ENCODE measurements at places on chromosomes 2 and 18.

DNA sequence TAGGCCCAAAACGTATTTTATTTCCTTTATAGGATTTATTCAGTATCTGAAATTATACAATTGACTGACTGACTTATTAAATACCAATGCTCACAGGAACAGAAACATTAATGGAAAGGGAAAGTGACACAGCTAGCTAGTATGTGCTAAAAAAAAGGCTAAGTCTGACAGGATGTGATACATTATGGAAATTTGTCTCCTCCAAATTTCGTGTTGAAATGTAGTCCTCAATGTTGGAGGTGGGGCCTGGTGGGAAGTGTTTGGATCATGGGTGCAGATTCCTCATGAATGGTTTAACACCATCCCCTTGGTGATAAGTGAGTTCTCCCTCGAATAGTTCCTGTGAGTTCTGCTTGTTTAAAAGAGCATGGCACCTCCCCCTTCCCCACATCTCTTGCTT lies 70.6 kb upstream of the WDR75 start:
- no peak for DNase-seq

DNA sequence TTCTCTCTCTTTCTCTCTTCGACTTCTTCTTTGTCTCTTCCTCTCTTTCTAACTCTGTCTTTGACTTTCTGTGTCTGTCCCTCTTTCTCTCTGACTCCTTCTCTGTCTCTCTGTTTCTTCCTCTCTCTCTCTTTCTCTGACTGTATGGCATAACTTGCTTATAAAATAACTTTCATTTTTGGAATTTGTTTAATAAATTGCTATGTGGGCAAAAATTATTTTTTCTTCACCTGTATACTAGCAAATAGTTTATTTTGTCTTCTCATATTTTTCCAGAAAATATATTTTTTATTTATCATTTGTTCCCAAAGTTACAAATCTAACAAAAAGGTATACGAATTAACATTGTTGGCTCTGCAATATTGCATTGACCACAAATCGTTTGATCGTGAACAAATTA lies 305.7 kb upstream of the FAM98A start:
- DNase-seq: no peak

DNA sequence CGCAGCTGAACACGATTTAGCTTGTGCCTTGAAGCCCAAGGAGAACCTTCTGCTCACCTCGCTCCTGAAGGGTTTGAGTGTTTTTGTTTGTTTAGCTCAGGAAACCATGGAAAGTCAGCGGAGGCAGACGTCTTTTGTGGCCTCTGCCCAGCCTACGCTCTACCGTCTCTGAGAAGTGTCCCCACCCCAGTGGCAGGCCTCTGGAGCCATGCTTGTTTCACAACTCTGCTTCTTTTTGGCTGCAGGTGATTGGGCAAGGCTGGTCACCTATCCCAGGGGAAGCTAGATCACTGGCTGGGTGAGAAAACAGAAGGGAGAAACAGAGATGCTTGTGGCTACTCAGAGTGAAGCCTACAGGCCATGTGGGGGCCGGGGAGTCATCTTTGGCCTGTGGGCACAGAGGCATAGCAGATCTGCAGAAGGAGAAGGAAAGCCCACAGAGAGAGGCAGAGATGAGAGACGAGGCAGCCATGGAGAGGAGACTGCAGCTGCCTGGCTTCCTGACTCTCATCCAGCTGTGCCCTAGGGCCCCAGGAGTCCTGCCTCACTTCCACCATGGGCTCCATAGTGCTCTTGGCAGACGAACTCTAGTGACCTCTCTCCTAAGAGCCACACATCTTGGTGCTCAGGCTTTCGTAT lies 50.1 kb downstream of the CIB4 start:
- no peak for DNase-seq

DNA sequence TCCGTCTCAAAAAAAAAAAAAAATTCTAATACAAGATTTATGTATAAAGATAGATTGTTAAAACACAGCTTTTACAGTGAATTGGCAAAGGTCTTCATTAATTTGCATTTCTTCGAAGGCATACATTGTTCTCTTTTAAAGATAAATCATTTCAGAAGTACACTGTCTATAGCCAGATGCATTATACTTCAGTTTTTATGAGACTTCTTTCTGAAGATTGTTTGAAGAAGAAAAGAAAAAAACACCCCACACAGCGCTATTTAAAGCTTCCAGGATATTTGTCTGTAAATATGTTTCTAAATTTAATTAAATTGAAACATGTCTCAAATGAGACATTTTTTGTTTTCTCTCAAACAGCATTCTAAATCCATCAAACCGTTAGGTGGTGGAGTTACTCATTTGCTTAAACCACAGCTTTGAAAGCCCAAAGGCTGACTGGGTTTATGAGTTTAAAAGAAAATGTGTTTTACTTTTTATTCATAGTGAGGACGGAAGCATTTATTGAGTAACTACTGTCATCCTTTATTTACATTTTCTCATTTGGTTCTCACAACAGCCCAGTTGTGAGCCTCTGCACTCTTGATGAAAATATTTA lies 42.4 kb upstream of the C1GALT1C1L start:
- DNase-seq: no peak

DNA sequence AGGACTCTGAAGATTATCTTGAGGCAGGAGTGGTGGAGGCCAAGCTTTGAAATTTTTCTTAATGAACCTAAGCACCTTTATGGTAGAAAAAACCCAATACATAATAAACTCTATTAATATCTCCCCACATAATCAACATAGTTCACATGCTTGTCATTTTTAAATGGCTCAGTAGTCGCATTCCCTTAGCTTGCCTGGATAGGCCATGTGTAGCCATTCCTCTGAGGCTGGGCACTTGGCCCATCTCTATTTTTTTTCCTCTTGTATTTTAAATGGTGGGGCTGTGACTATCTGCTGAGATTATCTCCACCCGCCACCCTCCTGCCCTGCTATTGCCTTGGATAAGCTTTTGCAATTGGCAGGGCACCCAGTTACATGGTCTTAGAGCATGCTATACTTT lies 143.1 kb downstream of the FHOD3 start:
- DNase-seq: no peak

DNA sequence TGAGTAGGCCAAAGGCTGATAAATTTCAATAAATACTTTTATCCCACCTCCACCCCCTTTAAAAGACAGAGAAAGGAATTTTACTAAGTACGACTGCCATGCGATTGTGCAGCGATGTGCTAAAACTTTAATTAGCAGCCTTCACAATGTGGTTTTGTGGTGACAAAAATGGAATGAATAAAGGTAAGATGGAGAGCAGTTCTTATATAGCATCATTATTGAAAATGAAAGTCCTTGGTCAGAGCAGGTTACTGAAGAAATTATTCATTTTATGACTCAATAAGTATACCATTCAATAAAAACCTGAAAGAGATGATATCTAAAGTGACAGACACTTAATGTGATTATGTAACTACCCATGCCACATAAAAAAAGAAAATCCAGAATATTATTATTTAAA lies 33.2 kb upstream of the MTIF2 start:
- no peak for DNase-seq

- no peak for DNase-seq
These were observed 47.2 kb downstream of the CDC42EP3 start for GRCh38 chr2:37623971-37624900.

DNA sequence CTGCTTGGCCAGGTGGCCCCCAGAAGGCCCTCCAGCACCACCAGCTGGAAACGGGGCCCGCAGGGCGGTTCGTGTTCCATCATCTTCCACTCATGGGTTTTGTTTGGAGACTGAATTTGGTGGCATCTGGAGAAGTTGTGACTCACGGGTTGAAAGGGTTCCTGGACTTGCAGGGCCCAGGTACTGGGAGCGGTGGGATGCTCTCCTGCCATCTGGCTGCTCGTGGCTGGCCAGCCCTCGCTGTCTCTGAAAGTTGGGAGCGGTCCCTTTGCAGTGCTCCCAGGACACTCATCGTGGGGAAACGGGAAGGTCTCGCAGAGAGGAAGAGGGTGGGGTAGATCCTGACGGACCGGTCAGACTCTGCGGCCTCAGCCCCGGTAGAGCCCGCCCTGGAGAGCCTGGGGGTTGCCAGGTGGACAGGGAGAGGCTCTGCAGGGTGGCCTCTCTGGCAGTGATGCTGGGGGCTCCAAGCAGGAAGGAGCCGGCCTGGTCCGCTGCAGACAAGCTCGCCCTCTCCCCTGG lies 47.5 kb downstream of the TWIST2 start:
- no peak for DNase-seq
